ENCODE measurements at places on chromosomes 4 and X.

- no peak for DNase-seq
Observed at GRCh38 chr4:91935217-91935616, 368.5 kb upstream of the GRID2 start.

DNA sequence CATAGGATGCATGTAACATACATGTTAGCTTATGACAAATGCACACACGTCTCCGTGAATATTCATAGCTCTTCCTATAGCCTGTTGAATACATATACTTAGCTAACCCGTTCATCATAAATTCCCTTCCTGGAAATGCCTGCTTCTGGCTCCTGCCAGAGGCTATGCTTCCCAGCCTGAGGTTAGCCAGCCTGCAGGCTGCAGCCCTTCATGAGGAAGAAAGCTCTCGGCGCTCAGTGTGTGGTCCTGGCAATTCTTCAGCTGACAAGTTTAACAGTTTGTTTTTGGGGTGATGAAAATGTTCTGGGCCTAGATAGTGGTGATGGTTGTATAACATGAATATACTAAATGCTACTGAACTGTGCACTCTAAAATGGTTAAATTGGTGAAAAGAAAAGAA, 48.8 kb upstream of the MAN2B2 start:
- DNase-seq = no peak

- no peak for DNase-seq
Observed at GRCh38 chr4:177127658-177128057, 182.0 kb upstream of the NEIL3 start.

- peak; percentile 12 for DNase-seq
Observed at GRCh38 chr4:76459291-76459723, 24.3 kb downstream of the SHROOM3 start.

DNA sequence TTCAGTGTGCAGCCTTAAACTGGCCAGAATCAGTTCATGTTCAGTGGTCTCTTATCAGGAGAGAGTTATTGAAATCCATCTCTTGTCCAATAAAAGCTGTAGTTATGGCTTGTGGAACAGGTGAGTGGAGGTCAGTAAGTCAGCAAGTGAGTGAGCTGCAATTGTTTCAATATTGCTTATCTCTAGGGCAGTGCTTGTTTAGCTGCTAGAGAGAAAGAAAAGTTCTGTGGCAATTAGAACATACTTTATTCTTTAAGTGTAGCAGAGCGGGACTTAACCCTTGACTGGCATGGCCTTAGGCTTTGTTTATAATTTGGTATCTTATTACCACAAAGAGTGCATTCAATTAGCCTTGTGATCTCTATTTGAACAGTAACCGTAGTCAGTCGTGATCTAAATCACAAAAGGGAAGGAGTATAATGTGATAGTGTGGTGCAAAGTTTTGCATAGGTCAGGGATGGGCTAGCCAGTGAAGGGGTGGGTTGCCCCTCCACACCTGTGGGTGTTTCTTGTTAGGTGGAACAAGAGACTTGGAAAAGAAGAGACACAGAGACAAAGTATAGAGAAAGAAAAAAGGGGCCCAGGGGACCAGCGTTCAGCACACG, 6.9 kb upstream of the ETDC start:
- no peak for DNase-seq

DNA sequence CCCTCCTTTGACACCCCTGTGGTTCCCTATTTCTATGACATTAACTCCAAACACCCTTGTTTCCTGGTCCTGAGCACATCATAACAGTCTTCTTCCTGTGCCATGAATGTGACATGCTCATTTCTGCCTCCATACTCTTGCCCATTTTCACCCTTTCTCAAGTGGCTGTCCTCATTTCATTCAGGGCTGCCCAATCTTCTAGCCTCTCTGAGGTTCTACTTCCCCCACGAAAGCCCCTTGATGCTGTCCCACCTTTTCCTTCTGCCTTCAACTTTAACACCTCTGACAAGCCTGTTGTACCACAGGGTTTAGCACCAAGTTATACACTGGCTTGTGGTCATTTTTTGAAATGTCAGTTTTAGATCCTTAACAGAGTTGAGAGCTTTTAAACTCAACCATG, 136.2 kb upstream of the BOD1L1 start:
- no peak for DNase-seq

- DNase-seq = no peak
Observed at GRCh38 chrX:25337841-25338240, 322.1 kb upstream of the ARX start.

DNA sequence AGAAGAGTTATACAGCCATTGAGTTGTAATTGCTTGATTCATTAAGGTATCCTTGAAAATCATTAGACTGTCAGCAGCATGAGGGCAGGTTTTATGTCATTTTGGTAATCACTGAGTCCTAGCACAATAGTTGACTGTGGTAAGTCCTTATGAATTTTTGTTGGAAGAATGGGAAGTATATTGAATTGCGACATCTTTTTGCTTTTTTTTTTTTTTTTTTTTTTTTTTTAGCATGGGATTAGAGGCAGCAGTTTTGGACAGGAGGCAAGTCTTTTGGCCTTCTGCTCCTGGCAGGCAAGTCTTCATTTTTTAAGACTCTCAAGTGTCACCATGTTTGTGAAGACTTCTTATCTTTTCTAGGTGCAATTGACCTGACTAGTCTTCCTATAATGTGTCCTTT, 29.7 kb downstream of the PRRG1 start:
- DNase-seq = no peak

GRCh38 chr4:83548151-83548905, 12.4 kb downstream of the GPAT3 start:
- DNase-seq = no peak
